Activated CD8-positive, alpha-beta T cell treated with anti-CD3 and anti-CD28 coated beads for 36 hours (primary cell): ENCODE measurements at places on chromosomes 1 and 21. TPM values are rescaled to one million over a fixed set of nuclear protein-coding genes. Genes with fewer than 3 reads are reported as not detected.

CFHR1 gene
- not detected for total RNA-seq

GRCh38 chr1:159765806-159766205 lies 15.0 kb upstream of the DUSP23 start:
- peaks cover 7% of the 10 kb centered on the region for H3K27me3 ChIP-seq
- H3K36me3 ChIP-seq: no peaks in the 10 kb centered on the region
- H3K4me3 ChIP-seq: no peak overlapping the region
- no peaks in the 10 kb centered on the region for H3K4me1 ChIP-seq
- H3K27ac ChIP-seq: no peak overlapping the region
- DNase-seq: no peak

LCE1E gene
- not detected for total RNA-seq

GRCh38 chr1:24351918-24352627 lies 32.9 kb downstream of the GRHL3 start:
- DNase-seq: peak; percentile 86
- H3K4me3 ChIP-seq: no peak overlapping the region
- peaks cover 1% of the 10 kb centered on the region for H3K27me3 ChIP-seq
- no peak overlapping the region for H3K27ac ChIP-seq

TTC39A gene
- not detected for total RNA-seq

DNA sequence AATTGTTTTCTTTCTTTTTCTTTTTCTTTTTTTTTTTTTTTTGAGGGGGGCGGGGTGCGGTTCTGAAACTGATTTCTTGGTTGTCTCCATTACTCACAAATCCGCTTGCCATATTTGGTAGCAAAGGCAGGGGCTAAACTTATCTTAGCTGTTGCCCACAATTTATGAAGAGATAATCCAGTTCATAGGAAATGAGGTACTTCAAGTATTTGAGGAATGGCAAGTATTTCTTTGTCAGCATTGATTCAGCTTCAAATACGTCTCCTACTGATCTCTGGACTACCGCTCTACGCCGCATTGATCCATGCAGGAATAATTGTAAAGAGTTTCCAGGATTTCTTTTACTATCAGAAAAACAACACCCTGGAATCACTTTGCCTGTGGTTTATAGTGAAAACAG lies 289.2 kb upstream of the DPYD start:
- H3K4me3 ChIP-seq: no peak overlapping the region
- no peaks in the 10 kb centered on the region for H3K27me3 ChIP-seq
- H3K4me1 ChIP-seq: no peaks in the 10 kb centered on the region
- H3K27ac ChIP-seq: no peak overlapping the region
- no peaks in the 10 kb centered on the region for H3K36me3 ChIP-seq

CRP gene
- total RNA-seq: not detected

DNA sequence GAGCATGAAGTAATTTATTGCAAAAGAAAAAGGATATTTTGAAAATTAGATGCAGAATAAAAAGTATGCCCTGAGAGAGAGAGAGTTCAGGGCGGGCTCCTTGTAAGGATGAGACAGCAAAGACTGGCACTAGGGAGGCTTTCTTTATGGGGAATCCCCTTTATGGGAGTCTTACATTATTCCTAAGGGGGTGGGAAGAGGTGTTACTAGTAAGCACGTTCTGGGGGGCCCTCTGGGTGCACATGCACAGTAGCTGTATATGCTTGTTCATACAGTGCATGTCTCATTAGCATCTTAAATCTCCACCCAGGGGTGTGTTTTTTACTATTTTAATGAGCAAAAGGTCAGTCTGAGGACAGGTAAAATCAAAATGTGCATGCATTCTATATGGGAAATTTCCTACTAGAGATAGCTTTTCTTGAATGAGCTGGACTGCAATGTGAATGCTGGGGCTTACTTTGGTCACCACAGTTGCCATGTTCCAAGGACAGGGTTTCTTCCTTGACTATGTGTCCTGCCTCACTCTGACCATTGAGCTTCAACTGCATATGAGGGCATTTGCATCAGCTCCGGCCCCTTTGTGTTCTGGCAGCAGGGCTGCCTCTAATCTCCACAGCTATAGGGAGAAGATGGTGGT lies 614.1 kb downstream of the NUF2 start:
- no peak overlapping the region for H3K4me3 ChIP-seq
- no peak for DNase-seq
- H3K36me3 ChIP-seq: no peaks in the 10 kb centered on the region
- no peaks in the 10 kb centered on the region for H3K4me1 ChIP-seq
- no peaks in the 10 kb centered on the region for H3K27me3 ChIP-seq
- no peak overlapping the region for H3K27ac ChIP-seq

DNA sequence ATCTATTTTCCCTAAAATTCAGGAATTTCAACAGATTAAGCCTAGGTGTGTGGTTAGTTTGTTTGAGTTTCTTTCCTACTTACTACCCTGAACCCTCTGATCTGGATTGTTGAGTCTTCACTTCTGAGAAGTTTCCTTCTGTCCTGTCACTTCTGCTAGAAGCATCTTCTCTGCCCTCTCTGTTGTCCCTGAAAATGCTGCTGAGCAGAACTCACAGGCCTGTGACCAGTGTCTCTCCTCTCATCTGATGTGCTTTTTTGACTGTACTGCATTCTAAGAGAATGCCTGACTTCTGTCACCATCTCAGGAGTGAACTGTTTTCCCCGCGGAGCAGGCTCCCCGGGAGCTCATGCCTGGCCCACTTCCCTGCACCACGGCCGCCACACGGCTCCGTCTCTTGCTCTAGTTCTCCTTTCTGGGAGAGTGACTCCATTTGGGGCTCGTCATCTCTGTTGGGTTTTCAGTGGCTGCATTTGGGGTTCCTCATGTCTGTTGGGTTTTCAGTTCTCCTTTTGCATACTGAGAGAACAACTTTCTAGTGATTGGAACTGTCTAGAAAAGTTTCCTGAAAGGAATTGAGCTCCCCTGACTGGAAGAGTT lies 77.9 kb downstream of the POFUT2 start:
- H3K4me3 ChIP-seq: no peak overlapping the region
- H3K4me1 ChIP-seq: peaks cover 22% of the 10 kb centered on the region
- H3K27ac ChIP-seq: no peak overlapping the region
- DNase-seq: no peak
- H3K36me3 ChIP-seq: peaks cover 20% of the 10 kb centered on the region

- no peaks in the 10 kb centered on the region for H3K27me3 ChIP-seq
- H3K36me3 ChIP-seq: no peaks in the 10 kb centered on the region
Observed at GRCh38 chr1:34842073-34842472, 17.5 kb downstream of the SMIM12 start.

DNA sequence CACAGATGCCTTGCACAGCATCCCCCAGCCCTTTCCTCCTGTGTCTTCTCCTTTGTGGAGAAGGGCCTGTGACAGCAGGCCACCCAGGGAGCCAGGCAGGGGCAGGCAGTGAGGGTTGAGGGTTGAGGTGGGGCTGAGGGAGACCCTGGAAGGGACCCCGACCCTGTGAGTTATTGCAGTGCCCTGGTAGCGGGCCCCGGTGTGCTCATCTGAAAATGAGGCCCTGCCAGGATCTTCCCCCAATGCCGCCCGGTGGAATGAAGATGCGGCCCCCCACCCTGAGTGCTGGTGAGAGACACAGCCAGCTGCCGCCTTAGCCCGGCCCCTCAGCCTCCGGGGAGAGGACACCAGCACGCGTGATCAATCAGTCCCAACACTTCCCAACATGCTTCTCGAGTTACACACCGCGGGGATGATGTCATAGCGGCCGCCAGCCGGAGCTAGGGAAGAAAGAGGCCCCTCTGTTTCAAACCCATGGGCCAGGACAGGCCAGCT lies 36.2 kb upstream of the ACTRT2 start:
- no peaks in the 10 kb centered on the region for H3K36me3 ChIP-seq
- H3K4me1 ChIP-seq: no peaks in the 10 kb centered on the region
- DNase-seq: no peak
- H3K27me3 ChIP-seq: no peaks in the 10 kb centered on the region
- H3K27ac ChIP-seq: no peak overlapping the region
